ENCODE measurements at places on chromosomes 2 and 18.

GRCh38 chr2:191501561-191502168, 176.3 kb upstream of the NABP1 start:
- no peak for DNase-seq

GRCh38 chr2:45675263-45675812, 23.9 kb downstream of the PRKCE start:
- DNase-seq: peak; percentile 29

- no peak for DNase-seq
Measured at GRCh38 chr18:42176599-42176998, 221.6 kb downstream of the PIK3C3 start.

DNA sequence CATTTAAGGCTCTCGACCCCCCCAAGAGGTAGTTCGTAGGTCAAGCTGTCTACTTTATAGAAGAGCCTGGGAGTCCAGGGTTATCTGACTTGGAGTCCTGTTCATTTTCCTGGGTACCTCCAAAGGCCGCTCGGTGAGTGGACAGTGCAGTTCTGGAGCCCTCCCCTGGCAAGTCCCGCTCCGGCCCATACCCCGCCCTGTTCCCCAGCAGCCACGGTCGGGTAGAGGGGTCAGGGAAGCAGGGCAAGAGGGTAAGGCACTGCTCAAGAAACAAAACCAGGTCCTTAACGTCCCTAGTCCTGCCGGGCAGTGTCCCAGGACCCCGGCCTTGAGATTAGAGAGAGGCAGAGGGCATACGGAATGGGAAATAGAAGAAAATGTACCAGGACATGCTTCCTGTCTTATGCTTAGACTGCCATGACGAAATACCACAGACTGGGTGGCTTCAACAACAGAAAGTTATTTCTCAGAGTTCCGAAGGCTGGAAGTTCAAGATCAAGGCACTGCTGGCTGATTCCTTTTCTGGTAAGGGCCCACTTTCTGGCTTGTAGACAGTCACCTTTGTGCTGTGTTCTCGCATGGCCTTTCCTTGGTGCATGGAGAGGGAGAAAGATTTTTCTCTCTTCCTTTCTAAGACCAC, 5.4 kb upstream of the HPCAL1 start:
- no peak for DNase-seq

DNA sequence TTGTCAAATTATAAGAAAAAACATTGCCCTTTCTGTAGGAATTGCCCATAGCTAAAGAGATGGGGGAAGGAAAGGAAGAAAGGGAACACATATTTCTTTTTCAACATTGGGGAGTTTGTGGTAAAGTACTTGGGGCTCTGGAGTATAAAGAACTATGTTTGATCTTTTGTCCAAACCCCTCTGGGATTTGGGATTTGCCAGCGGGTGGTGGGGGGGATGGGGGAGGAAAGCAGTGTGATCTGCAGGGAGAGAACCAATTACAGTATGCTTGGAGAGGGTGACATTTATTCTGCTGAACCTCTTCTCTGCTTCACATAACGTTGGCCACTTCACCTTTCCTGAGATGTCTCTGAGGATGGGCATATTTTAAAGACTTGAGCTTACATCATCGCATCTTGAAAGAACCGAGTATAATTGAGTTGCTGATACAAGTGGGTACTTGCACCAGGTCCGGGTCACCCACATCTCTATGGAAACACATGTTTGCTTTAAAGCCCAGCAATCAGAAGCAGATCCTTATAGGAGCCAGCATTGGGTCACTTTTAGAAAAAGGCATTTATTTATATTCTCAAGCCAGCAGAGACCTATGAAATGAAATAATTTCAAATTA, 73.1 kb downstream of the SPATS2L start:
- DNase-seq: peak; percentile 52

DNA sequence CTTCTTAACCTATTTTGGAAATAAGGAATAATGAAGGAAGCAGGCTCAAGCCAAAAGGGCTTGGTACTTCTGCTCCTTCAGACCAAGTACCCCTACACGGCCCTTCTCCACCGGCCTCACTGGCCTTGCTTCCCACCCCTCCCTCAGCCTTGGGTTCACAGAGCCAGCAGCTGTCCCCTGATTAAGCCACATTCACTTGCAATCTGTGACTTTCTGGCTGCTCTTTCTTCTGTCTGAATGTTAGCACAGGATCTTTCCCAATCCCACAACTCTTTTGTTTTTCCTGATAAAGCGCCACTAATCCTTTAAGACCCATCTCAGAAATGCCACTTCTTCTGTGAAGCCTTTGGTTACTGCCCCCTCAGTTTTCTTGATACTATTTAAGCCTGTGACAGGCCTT, 52.4 kb downstream of the REEP1 start:
- no peak for DNase-seq

DNA sequence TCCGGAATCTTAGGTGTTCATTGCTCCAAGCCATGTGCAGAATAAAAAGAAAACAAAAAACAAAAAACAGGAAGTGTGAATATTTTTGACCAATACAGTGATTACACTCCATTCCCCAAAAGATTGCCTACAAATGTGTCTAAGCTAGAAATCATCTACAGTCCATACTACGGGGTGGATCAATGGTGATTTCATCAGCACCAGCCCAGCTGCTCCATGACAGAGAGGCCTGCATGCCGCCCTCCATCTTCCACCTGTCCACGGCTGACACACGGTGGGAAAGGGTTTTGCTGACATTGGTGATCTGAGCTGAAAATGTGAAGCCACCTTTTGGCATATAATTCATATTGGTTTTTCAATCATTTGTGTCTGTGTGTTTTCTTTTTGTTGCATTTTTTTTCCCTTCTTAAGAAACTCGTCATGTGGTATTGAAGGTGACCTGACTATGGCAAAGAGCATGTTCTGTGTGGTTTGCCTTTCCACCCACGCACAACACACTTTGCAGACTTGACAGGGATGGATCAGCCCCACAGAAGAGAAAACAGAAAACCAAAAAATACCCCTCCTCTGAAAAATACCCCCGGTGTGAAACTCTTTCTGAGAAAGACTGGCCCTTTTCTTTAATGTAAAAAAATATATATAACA, 533.1 kb downstream of the RNF144A start:
- DNase-seq: no peak

DNA sequence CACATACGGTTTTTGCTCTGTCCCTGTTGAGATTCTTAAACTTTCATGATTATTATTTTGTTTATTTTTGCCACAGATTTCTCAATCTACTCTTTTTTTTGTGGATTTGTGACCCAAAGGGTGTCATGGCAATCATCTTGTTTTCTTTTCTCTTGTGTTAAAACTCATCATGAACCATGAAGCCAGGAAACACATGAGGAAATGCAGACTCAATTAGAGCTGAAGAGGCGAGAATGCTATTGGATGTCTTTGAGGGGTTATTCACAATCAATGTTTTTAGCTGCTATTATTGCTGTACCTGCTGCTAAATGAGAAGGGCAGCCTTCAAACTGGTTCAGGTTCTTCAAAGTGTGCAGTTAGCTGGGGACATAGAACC, 99.5 kb upstream of the MMADHC start:
- no peak for DNase-seq

- peak; percentile 54 for DNase-seq
Measured at GRCh38 chr2:68282811-68283418, 30.6 kb upstream of the PPP3R1 start.

- no peak for DNase-seq
Measured at GRCh38 chr2:170567429-170567828, 147.7 kb upstream of the SP5 start.

- peak; percentile 42 for DNase-seq
Measured at GRCh38 chr2:38602136-38602731, 494 bp downstream of the HNRNPLL start.

GRCh38 chr2:163715199-163715598, 20.6 kb downstream of the FIGN start:
- no peak for DNase-seq

DNA sequence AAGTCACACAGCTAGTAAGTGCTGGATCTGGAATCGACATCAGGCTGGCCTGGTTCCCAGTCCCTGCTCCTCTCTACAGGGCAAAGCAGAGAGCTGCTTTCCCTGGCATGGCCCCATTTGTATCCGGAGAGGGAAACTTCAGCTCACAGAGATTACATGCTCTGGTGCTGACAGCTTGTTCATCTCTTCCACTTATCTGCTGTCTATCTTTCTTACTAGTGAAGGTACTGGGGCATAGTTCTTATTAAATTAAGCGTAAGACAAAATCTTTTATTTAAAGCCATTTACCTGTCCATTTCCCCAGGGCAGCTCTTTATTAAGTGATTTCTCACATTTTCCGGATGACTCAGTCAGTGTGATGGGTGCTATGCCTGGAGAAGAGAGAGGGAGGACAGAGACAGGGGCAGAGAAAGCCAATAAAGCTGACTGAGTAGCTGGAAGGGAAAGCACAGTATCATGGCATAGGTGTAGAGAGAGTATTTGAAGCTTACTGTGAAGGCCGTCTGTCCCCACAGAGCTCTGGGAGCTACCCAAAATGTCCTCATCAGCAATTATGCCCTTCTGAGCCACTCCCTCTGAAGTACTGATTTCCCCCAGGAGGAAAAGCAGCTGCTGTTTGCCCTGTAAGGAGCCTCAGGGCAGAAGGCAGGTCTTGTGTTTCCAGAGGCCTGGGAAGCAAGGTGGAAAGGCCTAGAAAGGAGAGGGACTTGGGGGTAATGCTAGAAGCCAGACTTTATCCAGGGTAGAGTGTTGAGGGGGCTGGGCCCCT, 44.1 kb upstream of the EPAS1 start:
- DNase-seq: no peak

GRCh38 chr18:50429207-50429948, 54.5 kb downstream of the SKA1 start:
- DNase-seq: peak; percentile 35

DNA sequence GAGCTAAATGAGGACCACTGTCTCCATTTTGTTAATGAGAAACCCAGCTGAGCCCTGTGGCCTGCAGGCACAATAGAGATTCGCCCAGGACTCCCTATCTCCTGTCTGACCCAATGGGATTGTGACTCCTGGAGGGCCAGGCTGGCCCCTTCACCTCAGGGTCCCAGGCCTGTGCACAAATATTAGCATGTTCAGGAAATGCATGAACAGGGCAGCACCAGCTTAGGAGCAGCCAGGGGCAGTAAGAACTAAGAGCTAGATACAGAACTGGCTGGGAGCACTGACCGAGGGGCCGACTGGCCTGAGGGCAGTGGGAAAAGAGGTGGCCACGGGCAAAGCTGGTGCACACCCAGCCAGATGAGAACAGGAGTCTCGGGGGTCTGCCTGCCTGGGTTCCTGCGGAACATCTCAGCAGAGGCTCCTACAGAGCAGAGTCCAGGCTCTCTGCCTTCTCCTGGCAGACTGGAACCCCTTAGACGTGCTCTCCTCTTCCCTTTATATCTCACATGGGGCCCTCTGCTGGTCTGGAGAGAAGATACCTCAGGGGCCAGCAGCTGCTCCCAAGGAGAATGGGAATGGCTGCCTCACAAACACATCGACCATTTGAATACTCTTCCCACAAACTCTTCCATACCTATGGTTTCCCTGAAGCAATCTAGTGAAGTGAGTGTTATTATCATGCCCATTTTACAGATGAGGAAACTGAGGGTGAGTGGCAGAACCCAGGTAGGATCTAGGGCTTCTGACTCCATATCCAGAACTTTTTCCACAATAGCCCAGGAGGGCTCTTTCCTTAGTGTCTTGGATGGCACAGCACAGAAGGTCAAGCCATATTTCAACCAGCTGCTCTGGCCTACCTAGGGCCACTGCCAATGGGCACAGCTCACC, 77.6 kb upstream of the OTOF start:
- peak; percentile 52 for DNase-seq

DNA sequence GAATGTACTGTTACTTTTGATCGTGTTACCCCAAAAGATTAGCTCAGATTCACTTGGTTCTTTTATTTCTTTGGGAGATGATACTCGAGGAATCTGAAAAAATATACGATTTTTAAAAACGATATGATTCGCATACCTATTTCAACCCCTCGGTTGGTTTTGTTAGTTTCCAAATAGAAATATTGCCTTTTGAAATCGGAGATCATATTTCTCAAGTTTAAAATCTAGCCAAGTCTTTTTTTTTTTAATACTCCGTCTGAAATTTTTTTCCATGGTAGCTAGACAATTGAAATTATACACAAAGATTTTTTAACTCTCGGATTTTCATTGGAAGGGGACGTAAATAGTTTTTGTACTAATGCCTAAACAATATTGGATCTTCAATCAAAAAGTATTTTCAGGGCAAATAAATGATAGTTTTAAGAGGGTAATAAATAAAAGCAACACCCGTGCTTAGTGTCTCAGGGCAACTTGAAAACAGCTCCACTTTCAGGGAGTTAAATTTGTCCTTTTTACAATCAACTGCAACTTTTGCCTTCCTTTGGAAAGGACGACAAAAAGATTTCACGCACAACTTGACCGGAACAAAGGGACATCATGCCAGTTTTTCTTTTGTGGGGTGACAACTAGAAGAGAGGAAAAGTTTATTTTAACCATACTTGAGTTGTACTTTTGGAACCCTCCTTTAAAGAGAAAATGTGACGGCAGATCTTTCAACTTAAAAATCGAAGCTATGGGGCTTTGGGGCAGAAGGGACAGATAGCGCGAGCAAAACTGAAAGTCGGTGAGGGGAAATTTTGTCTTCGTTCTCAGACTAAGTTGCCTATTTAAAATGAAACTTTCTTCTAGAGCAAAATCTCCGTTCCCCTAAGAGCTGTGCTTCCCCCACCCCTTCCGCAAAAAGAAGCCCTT, 5.8 kb upstream of the ONECUT2 start:
- no peak for DNase-seq

- no peak for DNase-seq
Measured at GRCh38 chr2:212595036-212595654, 56.5 kb upstream of the ERBB4 start.

GRCh38 chr2:222142027-222142426, 156.8 kb downstream of the PAX3 start:
- peak; percentile 34 for DNase-seq

DNA sequence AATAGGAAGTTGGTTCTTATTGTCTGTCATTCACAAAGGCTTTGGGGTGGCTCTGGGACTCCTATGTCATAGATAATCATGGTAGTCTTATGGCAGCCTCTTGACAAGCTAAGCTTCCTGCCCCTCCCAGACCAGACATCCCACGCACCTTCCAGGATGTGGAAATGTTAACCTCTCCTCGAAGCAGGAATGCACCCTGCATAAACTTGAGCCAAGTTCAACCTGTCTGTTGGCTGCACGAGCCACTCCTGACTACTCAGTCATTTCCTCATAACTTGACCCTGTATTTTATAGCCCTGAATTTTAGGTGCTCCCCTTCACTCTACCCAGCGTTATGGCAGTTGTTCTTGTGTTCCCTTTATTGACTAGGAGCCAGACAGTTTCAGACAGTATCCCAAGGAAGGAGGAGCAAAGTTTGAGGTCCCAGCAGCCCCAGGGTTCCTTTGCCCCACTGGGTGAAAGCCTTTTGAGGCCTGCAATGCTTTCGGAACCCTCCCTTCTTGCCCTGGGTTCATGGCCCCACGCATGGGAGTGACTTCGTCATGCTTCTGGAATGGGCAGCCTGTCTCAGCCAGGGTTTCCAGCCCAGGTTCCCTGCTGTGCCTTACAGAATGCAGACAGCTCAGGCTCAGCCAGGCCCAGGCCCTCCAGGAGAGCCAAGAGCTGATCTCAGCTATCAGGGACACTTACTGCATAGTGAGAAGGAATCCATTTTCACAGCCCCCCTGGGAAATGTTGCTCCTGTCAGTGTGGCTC, 15.6 kb upstream of the INO80C start:
- DNase-seq: peak; percentile 59

Data from iPS-NIHi11 (cell line).